ENCODE measurements at places on chromosomes 5 and 9.
A peak's percentile ranks its signal among the peaks of the same experiment; 100 is the strongest.

- no peak for DNase-seq
These were observed 99.5 kb downstream of the GCNT1 start for GRCh38 chr9:76558465-76558864.

DNA sequence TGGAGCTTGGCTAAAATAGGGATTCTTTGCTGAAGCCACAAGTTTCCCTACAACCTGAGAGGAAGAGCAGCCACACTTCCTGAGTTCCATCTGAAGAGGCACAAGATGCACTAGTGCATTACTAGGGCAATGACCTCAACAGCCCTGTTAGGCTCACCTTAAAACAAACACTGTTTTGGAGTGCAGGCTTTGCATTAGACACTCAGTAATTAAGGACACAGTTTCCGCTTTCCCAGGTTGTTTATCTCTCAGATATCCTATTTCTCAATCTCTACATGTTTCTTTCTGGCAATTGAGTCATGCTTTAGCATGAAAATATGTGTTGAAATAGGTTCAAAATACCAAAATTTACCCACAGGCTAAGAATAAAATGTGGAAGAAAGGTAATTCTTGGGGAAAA, 34.2 kb downstream of the EMB start:
- DNase-seq, result no peak

GRCh38 chr5:111131356-111131755, 39.2 kb downstream of the WDR36 start:
- no peak for DNase-seq

GRCh38 chr9:353077-353476, 138.4 kb downstream of the DOCK8 start:
- DNase-seq, result no peak

DNA sequence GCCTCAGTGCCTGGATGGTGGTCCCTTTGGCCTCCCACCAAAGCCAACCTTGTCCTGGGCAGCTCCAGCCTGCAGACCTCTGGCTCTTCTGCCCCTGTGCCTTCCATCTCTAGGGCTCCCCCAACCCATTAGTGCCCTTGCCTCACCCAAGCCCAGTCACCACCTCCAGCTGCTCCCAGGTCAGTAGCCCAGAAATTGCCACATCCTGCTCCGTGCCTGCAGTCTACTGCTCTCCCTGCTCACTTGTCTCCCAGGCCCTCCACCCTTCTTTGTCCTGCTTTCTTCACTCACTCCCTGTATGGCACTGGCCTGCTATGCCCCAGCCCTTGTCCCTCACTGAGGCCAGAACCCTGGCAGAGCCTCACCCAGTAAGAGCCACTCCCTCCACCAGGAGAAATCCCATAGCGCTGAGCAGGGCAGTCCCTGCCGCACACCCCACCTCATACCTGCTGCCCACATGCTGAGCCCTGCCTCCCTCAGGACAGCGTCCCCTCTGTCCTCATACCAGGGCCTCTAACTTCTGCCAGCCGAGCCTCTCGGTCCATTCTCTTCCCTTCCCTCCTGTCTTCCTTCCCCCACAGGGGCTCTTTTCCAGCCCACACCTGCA, 44.4 kb downstream of the JADE2 start:
- no peak for DNase-seq

DNA sequence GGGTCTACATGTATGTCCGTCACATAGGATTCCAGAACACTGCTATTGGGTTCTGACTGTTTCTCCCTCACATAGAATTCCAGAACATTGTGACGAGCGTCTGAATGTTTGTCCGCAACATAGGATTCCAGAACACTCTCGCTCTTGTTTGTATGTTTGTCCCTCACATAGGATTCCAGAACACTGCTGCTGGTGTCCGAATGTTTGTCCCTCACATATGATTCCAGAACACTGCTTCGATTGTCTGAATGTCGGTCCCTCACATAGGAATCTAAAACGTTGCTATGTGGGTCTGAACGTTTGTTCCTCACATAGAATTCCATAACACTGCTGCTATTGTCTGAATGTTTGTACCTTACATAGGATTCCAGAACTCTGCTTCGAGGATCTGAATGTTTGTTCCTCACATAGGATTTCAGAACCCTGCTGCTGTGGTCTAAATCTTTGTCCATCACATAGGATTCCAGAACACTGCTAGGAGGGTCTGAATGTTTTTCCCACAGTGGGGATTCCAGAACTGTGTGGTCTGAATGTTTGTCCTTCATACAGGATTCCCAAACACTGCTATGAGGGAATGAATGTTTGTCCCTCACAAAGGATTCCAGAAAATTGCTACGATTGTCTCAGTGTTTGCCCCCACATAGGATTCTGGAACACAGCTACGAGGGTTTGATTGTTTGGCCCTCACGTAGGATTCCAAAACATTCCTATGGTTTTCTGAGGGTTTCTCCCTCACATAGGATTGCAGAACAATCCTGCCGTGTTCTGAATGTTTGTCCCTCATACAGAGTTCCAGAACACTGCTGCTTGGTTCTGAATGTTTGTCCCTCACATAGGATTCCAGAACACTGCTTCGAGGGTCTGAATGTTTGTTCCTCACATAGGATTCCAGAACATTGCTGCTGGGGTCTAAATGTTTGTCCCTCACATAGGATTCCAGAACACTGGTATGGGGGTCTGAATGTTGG, 220.5 kb downstream of the FOXD4L6 start:
- DNase-seq, result no peak

GRCh38 chr9:5438301-5439162, 807 bp upstream of the PLGRKT start:
- no peak for DNase-seq

DNA sequence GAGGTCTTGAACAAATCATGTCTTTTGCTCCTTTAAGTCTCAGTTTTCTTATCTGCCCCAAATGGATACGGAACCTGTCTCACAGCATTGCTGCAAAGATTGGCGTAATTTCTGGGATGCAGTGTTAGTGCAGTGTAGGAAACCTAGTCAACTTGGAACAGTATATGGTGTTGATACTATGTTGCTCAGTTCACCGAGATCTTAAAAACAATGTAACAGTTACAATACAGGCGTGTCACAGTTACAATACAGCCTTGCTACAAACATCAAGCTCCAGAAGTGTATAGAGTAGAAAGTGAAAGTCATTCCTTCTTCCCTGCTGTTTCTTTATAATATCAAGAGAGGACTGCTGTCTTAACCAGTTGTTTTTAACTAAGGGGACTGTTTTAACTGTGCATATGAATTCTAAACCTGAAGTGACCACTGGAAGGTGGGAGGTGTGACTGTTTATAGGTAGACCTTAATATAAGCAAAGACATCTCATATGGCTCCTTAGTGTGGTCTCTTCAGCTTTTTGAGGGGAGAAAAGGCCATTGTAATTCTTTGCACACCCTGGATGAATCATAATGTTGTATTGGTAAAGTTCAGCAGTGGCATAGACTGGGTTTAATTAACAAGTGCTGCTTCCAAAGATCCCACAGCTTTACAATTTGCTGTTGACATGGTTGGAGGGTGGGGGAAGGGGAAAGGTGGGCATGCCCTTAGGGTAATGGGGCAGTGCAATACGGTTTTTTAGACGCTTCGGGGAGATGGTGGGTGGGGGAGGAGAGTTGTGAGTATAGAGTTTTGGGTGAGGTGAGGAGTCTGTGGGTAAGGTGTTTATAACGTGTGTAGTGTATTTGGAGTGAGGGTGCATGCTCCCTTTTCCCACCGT, 12.9 kb downstream of the PRRC2B start:
- no peak for DNase-seq

DNA sequence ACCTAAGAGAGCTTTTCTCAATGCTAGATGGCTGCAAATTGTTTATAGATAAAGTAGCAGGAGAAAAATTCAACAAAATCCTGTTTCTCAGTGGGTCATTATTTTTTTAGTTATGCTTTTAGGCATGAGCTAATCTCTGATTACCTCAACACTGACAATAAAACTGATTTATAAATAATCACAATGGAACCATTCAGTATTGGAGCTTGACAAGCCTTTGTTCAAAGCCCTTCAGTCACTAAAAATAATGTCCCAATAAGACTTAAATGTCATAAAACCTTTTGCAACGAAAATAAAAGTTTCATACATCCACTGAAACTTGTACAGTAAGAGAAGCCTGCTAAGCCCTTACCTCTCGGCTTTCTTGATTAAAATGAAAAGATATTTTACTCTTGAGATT, 27.2 kb downstream of the PTPDC1 start:
- DNase-seq, result no peak

GRCh38 chr9:92097997-92098482, 17.2 kb downstream of the SPTLC1 start:
- peak; percentile 74 for DNase-seq

DNA sequence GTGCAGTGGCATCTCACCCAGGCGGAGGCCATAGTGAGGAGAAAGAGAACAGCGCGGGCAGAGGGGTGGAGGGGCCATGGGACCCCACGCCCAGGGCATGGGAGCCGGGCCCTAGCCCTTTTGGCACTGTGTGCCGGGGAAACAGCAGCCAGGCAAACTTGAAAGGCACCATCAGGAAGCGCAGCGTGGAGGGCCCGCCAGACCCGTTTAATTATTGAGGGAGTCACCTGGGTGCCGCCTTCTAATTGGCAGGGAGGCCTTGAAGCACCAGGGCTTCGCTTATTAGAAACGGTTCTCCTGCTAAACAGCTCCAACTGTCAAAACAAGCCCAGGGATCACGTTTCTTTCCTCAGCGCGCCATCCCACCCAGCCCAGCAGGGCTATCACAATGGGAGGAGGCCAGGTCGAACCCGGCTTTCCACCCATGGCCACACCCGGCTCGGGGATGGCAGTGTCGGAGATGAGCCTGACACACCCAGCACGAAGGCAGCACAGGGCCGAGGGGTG, 104.6 kb upstream of the SARDH start:
- no peak for DNase-seq

GRCh38 chr5:168773226-168773625, 194.1 kb upstream of the PANK3 start:
- no peak for DNase-seq

DNA sequence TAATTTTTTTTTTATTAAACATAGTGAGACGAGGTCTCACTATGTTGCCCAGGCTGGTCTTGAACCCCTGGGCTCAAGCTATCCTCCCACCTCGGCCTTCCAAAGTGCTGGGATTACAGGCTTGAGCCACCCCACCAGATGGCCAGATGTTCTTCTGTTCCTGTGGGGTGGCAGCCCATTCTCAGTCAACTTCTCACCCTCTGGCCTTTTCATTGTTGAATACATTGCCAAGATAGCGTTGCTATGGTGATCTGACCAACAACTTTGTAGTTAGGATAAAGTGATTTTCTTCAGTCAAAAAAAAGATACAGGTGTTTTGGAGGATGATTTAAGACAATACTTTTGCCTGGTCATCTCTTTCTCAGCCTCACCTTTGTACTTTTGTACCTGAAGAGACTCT, 109.1 kb downstream of the EGFLAM start:
- no peak for DNase-seq

DNA sequence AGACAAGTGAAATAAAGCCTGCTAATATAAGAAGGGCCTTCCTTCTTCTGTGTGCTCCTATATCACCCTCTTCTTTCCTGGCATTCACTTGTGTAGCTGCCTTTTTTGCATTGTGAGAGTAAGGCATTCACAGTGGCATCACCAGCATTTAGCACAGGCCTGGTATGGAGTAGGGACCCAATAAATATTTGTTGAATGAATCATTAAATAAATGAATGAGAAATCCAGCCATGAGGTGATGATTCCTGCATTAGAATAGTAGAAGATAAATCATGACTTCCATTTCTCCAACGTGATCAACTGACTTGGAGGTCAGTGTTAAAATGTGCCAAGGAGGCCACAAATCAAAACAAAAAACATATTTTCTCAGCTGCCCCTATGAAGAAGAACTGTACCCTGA, 3.9 kb downstream of the PLPPR1 start:
- DNase-seq, result no peak

DNA sequence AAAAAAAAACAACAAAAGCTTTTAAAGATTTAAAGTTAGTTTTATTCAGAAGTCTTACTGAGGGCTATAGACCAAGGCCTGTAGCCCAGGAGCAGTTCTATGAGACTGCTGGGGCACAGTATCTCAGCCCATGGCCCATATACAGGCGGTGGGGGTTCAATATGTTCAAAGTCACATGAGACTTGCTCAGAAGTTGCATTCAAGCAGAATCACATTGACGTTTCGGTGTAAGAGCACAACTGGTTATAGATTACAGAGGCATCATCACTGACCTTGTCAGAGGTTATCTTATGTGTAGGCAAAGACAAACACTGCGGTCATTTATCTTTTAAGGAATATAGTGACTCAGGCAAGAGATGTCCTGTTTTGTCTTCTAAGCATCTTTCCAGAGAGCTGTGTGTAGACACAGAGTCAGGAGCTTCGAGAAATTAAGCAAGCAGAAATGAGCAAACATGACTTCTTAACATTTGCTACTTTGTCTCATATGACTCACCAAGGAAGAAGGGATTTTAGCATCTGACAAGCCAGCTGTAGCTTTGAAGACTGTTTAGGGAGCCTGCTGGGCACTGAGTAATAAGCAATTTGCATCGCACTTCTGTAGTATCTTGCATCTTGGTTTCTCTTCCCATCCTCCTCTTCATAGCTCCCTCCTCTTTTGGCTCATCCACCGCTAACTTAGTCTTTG, 12.9 kb upstream of the F2RL1 start:
- no peak for DNase-seq

- no peak for DNase-seq
These were observed 108.8 kb upstream of the RAPGEF1 start for GRCh38 chr9:131848570-131849160.

DNA sequence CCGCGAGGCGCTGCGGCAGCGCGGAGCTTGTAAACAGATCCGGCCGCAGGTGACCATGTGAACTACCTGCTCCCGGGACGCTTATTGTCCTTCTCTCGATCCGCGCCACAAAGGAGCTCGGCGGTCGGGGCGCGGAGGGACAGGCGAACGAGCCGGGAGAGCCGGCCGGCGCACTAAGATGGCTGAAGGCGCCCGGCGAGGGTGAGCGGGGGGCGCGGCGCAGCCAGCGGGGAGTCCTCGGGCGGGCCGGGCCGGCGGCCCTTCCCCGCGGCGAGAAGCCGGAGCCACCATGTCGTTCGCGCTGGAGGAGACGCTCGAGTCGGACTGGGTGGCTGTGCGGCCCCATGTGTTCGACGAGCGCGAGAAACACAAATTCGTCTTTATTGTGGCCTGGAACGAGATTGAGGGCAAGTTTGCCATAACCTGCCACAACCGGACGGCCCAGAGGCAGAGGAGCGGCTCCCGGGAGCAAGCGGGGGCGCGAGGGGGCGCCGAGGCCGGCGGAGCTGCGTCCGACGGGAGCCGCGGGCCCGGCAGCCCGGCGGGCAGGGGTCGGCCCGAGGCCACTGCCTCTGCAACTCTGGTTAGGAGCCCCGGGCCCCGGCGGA, 535 bp downstream of the JMY start:
- no peak for DNase-seq

- DNase-seq, result no peak
These were observed 1137.8 kb downstream of the CDH18 start for GRCh38 chr5:18850216-18850615.

DNA sequence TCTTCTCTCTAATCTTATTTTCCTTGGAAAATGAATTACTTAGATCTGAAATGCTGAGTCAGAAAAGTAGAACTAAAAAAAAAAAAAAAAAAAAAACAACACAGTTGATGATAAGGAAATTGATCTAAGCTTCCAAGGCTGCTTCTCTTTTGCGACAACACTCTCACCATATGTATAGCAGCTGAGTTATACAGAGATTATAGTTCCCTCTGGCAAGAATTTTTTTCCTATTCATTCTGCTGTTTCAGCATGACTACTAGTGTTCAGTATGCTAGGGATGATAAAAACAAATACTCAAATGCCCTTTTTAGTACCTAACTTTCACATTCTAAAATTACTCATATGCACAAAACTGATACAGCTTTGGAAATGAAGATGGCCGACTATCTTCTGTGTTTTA, 267.3 kb downstream of the MLLT3 start:
- no peak for DNase-seq

Measured in omental fat pad (tissue), 4 donors.